ENCODE measurements at places on chromosomes 5 and 9.
A peak's percentile ranks its signal among the peaks of the same experiment; 100 is the strongest.

GRCh38 chr9:37386988-37387387 is 35.5 kb upstream of the GRHPR start:
- no peak for DNase-seq

DNA sequence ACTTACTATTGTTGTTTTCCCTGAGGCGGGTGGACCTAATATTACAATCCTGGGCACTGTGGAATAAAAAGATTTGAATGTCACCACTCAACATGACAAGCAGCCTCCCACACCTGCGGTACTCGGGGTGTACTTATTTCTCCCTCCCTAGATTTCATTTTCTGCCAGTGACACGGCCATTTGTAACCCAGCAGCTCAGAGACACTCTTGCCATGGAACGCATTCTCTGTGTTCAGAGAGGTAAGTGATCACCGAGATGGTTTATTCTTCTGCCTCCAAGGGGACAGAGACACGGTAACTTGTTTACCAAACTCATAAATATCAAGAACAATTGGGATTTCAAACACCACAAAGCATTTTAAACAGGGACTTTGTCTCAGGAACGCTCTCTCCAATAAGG is 11.2 kb downstream of the AK8 start:
- DNase-seq, result no peak

DNA sequence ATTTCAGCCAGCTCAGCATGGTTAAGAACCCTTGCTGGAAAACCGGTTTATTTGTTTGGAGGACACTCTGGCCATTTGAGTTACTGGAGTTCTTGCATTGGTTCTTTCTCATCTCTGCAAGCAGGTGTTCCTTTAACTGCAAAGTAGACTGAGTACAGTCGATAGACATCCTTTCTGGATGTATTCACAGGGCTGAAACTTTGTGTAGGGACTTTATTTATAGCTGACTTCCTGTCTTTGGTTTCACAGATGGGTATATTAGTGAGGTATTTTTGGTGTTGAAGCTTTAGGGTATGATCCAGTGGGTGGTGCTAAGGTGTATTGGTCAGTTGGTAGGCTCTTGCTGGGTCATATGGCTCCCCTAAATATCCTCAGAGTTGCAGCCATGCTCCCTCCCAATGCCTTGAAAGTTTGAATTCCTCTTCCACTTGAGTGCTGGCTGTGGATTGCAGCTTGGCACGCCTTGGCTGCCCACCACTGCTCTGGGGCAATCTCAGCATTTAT is 666.0 kb upstream of the COX7C start:
- no peak for DNase-seq

- no peak for DNase-seq
Measured at GRCh38 chr5:42518595-42519221, 95.5 kb downstream of the GHR start.

GRCh38 chr5:176382721-176383120 is 5.7 kb downstream of the NOP16 start:
- no peak for DNase-seq

DNA sequence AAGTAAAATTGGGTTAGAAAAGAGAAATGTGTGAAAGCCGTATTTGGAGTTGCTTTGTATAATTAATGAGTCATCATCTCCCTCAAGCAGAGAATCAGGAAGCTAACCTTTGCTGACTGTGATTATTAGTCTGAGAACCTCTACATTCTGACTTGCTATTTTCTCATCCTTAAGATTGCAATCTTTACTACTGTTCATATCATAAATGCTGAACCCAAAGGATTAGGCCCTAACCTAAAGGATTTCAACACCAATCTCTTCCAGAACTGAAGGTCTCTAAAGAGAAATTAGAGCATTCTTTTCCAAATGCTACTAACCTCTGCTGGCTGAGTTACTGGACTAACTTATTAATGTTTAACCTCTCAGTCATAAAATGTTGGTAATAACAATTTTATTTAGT is 538.1 kb upstream of the MEF2C start:
- DNase-seq, result peak; percentile 44

- DNase-seq, result no peak
Measured at GRCh38 chr5:5887833-5888232, 465.4 kb downstream of the ICE1 start.

GRCh38 chr5:179828756-179829421 is 8.2 kb downstream of the SQSTM1 start:
- DNase-seq, result no peak

GRCh38 chr9:68558545-68558944 is 17.9 kb upstream of the TMEM252 start:
- DNase-seq, result no peak

DNA sequence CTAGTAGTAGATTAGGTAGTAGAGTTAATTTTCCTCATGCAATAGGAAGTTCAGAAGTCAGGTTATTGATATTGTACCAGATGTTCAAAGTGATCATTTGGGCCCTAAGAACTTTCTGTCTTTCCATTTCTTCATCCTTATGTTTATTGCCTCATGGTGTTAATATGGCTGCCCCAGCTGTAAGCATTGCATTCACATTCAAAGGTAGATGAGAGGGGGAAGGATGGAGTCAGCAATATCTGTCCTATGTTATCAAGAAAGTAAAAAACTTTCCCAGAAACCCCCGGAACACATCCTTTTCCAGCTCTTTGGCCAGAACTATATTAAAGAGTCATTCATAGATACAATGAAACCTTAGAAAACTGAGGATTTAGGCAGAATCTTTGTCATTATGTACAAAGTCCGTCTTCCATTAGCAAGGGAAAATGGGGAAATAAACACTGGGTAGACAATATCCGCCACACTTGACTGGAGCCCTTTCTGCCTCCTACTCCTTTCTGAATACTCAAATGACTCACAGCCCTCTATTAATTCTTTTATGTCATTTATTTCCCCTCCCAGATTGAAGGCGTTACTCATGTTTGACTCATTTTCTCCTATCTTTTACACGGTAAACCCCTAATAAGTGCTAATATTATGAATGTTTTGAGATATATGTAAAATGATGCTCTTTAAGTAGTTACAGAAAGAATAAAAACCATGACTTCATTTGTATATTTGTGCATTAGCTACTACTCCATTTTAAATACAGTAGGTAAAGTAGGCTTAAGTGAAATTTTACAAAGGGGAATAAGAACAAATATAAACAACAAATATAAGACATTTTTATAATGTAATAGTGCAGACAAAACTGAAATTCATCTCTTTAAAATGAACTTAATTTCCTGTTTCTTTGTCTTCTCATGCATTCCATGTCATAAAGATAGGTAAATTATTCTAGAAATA is 127.6 kb downstream of the SLF1 start:
- peak; percentile 42 for DNase-seq

All from A172 (cell line).